CD8-positive, alpha-beta T cell (primary cell): ENCODE measurements at places on chromosomes 16 and 17. TPM values are rescaled to one million over a fixed set of nuclear protein-coding genes. Genes with fewer than 3 reads are reported as not detected.

DNA sequence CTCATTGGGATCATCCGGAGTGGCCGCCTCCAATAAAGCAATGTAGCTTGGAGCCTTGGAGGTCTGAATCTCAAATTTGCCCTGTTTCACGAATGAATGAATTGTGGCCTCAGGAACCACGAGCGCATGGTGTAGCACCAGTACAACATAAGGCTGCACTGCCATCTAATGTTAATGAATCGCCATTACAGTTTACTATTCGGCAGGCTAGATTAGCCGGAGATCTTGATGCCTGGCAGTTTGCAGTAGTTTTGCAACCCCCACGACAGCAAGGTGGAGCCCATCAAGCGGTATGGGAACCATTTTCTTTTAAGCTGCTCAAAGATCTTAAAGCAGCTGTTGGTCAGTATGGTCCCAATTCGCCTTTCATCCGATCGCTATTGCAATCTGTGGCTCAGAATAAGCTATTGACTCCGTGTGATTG, 18.8 kb downstream of the ALOX15B start:
- DNase-seq: peak; percentile 74

Gene KRTAP1-5
- total RNA-seq: not detected

DNA sequence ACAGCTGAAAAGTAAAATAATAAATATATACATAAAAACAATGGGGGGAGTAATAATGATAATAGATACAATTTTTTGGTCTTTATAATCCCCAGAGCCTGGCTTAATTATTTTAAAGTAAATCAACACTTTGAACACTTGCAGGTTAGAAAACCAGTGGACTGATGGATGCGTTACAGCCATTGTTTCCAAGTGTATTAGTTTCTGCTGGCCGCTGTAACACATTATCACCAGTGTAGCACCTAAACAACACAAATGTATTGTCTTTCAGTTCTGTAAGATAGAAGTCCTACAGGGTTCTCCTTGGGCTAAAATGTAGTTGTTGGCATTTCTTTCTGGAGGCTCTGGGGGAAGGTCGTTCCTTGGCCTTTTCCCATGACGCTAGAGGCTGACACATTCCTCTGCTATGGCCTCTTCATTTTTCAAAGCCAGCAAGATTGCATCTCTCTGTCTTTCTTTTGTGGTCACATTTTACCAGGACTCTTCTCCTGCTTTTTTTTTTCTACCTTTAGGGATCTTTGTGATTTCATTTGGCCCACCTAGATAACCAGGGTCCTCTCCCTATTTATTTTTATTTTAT, 116.8 kb downstream of the WWOX start:
- DNase-seq: no peak

DNA sequence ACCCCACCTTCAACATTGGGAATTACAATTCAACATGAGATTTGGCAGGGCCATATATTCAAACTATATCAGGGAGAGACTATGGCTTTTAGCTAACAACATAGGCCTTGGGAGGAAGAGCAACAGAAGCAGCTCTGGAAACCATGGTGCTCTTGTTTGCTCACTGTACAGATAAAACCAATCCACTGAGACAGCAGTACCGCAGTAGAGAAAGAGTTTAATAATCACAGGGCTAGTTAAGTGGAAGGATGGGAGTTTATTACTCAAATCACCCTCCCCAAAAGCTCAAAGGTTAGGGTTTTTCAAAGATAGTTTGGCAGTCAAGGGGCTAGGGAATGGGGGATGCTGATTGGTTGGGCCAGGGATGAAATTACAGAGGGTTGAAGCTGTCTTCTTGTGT, 52.7 kb upstream of the CRHR1 start:
- DNase-seq: no peak

Gene RNU2-1
- total RNA-seq: 2,573 TPM

Gene DBNDD1
- 0.58 TPM for total RNA-seq

DNA sequence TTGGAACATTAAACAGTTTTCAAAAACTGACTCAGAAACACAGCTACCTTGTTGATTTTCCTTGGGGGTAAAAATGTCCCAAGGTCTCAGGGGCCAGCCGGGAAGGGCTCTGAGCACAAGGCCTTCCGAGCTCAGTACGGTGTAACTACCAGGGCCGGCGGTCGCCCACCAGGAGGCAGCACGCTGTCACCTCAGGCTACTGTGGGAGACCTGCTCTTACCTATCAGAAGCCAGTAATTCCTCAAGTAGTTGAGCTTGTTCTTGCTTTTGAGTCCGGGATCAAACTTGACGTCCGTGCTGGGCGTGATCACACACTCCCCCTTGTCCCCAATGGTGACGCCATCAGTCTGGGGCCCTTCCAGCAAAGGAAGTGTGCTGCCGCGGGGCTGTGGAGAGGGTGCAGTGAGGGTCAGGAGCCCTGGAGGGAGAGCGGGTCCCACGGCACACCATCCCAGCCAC, 43.4 kb upstream of the ICAM2 start:
- DNase-seq: peak; percentile 54

DNA sequence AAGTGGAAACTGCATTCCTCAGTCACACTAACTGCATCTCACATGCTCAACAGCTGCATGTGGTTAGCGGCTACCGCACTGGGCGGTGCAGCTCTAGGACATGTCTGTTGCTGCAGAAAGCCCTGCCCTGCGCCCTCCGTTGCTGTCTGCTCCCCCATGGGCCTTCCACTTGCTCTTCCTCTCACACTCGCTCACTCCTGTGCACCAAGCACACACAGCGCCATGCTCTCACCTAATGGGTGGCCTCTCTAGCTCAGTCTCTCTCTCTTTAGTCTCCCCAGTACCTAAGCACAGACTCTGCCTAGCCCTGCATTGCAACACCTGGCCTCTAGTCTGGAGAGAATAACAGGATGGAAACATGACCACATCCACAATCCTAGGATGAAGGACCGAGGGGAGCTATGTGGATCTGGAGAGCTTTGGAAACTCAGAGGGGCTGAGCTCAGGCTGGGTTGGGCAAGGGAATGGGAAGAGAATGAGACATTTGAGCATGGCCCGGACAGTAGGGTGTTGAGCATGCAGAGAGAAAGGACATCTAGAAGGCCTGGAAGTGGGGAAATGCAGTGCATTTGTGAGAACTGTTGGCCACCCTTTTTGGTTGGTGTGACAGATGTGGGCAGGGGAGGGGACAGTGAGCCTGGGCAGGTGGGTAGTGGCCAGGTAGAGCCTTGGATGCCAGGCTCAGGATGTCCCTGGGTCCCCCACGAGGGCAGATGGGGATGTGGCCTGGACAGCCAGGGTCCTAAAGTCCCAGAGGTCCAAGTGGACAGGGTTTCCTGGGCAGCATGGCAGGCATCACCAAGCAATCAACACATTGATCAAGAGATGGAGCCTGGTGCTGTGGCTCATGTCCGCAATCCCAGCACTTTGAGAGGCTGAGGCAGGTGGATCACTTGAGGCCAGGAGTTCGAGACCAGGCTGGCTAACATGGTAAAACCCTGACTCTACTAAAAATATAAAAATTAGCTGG, 16.1 kb downstream of the SGCA start:
- no peak for DNase-seq

GRCh38 chr16:88841521-88842307, 15.0 kb downstream of the GALNS start:
- no peak for DNase-seq

Gene LPO
- total RNA-seq: not detected

DNA sequence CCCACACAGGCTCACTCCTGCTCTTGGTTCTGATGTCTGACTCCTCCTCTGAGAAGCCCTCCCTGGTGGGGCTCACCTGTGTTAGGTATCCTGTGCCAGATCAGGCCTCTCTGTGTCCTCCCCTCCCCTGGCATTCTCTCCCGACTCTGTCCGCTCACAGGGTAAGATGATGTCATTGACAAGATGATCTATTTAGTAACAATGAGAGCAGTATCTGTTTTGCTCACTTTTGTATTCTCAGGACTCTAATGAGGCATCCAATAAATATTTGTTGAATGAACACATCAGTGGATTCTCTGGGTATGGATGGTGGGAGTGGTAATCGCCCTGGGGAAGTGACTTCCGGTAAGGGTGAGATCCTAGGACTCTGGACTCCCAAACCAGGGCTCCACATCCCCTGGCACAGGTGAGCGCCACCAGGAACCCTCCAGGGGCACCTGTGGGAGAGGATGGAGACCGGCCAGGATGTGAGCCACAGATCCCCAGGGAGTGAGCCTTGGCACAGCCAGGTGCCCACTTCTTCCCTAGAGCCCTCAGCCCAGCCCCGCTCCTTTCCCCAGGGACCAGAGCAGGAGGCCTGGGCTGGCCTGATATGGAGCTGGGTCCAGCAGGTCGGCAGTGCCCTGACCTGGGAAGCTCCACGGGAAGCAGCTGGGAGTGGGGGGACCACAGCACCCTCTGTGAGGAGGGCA, 5.4 kb upstream of the HAP1 start:
- no peak for DNase-seq

GRCh38 chr17:37701496-37701898, 43.4 kb downstream of the HNF1B start:
- DNase-seq: peak; percentile 42

- no peak for DNase-seq
These were observed 250.0 kb downstream of the SOX9 start for GRCh38 chr17:72370819-72371218.

Gene ZNF423
- not detected for total RNA-seq

Gene KRTAP1-1
- total RNA-seq: not detected

- no peak for DNase-seq
These were observed 6.6 kb downstream of the C1QTNF8 start for GRCh38 chr16:1089439-1089821.

DNA sequence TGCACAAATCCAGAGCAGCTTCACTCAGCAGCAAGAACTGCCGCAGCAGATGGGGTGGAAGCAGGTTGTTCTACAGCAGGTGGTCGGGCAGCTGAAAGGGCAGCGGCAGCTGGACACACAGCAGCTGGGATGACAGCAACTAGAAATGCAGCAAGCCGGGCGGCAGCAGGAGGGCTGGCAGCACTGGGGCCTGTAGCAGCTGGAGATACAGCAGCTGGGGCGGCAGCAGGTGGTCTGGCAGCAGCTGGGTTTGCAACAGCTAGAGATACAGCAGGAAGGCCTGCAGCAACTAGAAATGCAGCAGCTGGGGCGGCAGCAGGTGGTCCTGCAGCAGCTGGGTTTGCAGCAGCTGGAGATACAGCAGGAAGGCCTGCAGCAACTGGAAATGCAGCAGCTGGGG, 460 bp downstream of the KRTAP4-3 start:
- DNase-seq: no peak

Gene MT3
- total RNA-seq: 1.8 TPM

DNA sequence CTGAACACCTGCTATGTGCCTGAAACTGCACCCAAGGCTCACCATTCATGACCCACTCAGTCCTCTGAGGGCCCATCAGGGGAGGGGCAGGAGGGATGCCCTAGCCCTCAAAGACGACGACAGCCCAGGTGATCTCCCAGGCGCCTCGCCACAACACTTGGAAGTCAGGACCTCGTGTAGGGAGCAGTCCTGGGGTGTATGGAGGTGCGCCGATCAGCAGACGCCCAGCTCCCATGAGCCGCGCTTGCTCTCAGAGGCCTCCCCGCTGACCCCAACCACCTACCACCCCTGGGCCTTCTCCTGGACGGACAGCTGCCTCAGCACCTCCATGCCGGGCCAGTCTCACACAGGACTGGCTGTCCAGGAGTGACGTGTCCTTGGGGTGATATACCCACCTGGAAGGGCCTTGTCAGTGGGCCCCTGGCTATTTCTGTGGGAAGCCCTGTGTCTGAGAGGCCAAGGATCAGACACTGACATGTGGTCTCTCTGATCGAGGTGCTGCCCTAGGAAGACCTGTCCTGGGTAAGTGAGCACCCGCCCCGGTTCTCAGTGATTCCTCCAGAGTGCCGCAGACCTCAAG, 26.7 kb downstream of the KDM8 start:
- DNase-seq: no peak

Gene FA2H
- total RNA-seq: not detected

Gene TMC7
- not detected for total RNA-seq

DNA sequence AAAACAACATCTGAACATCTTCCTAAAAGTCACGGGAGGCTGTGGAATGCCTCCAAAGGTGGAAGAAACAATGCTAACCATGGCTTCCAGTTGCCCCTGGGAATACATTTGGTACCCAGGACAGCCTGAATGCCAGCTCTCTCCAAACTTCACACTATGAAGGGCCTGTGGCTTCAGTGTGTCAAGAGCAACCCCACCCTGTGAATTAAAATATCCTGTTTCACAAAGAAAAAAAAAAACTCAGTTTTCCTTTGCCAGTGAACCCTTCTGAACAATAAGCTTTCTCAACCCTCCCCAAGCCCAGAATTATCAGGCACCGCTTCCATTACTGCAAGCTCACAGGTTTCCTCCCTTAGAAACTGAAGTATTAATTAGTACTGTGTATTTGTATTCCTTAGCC, 69.8 kb downstream of the SLC39A11 start:
- no peak for DNase-seq

Gene IGSF6
- total RNA-seq: 0.19 TPM

GRCh38 chr16:73020409-73020884, 27.5 kb downstream of the ZFHX3 start:
- no peak for DNase-seq

Gene BIRC5
- total RNA-seq: 0.17 TPM
